BJ (cell line): ENCODE measurements at places on chromosomes 4 and X. TPM values are rescaled to one million over a fixed set of nuclear protein-coding genes. Genes with fewer than 3 reads are reported as not detected.

The BANK1 gene
- polyA plus RNA-seq, result 0.40 and 0.43 TPM in 2 replicates

The CD38 gene
- not detected in 2 replicates for polyA plus RNA-seq

The RIPPLY1 gene
- polyA plus RNA-seq, result 0.06 TPM in 1 of 2 replicates, not detected in the other

The ZNF330 gene
- 19.8 and 33.6 TPM in 2 replicates for polyA plus RNA-seq

The FGFRL1 gene
- polyA plus RNA-seq, result 9.1 and 21.2 TPM in 2 replicates

The SMPX gene
- not detected in 2 replicates for polyA plus RNA-seq

The TLR2 gene
- 0.05 TPM in 1 of 2 replicates, not detected in the other for polyA plus RNA-seq

The RAP2C gene
- 9.0 and 14.0 TPM in 2 replicates for polyA plus RNA-seq

The BCORL1 gene
- 0.76 and 1.5 TPM in 2 replicates for polyA plus RNA-seq

The MAGED1 gene
- 328 and 428 TPM in 2 replicates for polyA plus RNA-seq

The TCEAL9 gene
- 15.7 and 53.5 TPM in 2 replicates for polyA plus RNA-seq

The USP51 gene
- polyA plus RNA-seq, result 0.49 and 0.65 TPM in 2 replicates

The FABP2 gene
- polyA plus RNA-seq, result not detected in 2 replicates

The PDE6B gene
- polyA plus RNA-seq, result 0.10 and 0.22 TPM in 2 replicates

The EXOC1L gene
- polyA plus RNA-seq, result not detected in 2 replicates

The PTCHD1 gene
- polyA plus RNA-seq, result not detected in 2 replicates

The C4orf50 gene
- not detected in 2 replicates for polyA plus RNA-seq

The MAOB gene
- polyA plus RNA-seq, result not detected in 2 replicates

The GATA1 gene
- not detected in 2 replicates for polyA plus RNA-seq

The NDUFC1 gene
- polyA plus RNA-seq, result 53.0 and 54.2 TPM in 2 replicates

The SSX4B gene
- not detected in 2 replicates for polyA plus RNA-seq
